ENCODE measurements at places on chromosomes 1 and 21.

DNA sequence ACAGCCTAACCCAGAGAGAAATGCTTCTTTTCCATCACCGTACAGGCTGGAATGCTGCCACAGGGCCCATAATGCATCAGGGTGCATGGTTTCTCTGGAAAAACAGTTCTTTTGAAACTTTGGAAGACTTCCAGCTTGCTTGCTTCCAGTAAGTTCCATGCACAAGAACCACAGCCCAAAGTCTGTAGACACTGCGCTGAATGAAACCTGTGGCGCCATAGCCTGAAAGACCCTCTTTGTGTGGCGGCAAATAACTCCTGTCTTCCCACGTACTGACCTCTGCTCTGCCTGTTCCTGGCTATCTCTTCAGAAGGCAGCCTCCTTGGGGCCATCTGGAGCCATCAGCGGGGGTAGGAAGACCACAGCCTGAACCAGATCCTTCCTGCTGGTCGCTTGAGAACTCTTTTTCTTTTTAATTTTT lies 15.1 kb downstream of the MIIP start:
- no peak for DNase-seq

- DNase-seq: no peak
Measured at GRCh38 chr1:161913482-161914140, 110.1 kb downstream of the OLFML2B start.

DNA sequence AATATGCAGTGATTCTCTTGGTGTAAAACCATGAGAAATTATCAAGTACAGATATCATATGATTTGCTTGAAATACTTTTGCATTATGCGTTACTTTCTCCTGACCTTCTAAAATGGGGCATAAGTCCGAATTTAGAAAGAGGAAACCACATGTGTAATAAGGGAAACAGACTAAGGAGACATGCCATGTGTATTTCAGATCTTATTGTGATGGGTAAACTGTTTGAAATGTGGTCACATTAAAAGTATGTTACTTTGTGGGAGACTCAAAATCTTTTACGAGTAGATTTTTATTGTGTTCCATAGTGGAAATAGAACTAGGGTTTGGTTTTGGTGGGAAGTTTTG lies 173.0 kb downstream of the NFIA start:
- DNase-seq: no peak

GRCh38 chr21:32351428-32351827 lies 41.4 kb downstream of the URB1 start:
- DNase-seq: no peak

DNA sequence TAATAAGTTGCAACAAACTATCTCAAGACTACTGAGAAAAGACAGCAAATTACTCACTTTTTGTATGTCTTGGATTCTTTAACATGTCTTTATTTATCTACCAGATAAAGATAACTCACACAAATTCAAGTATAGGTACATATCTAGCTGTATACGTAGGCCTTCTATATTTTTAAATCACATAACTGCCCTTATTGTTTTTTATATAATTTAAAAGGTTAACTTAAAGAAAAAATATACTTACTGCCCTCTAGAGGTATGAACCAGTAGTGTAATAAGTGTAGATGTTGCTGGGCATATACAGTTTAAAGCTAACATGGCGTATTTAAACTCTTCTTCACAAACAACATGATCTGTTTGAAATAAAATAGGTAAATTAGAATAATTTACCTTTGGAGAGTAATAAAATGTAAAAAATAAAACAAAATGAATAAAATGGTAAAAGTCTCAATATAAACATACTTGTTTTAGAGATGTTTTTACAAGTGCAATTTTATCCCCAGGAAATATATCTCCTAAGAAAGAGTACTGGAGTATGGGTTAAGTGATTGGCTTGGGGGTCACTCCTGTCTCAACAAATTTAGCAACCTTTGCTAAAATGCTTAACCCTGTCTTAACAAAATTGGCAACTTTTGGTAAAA lies 235.2 kb downstream of the KCNT2 start:
- no peak for DNase-seq

GRCh38 chr1:19752083-19752696 lies 47.5 kb downstream of the TMCO4 start:
- DNase-seq: no peak

- DNase-seq: no peak
Measured at GRCh38 chr1:2136386-2137235, 58.0 kb downstream of the FAAP20 start.

GRCh38 chr21:35565204-35565611 lies 495.1 kb downstream of the SETD4 start:
- no peak for DNase-seq

DNA sequence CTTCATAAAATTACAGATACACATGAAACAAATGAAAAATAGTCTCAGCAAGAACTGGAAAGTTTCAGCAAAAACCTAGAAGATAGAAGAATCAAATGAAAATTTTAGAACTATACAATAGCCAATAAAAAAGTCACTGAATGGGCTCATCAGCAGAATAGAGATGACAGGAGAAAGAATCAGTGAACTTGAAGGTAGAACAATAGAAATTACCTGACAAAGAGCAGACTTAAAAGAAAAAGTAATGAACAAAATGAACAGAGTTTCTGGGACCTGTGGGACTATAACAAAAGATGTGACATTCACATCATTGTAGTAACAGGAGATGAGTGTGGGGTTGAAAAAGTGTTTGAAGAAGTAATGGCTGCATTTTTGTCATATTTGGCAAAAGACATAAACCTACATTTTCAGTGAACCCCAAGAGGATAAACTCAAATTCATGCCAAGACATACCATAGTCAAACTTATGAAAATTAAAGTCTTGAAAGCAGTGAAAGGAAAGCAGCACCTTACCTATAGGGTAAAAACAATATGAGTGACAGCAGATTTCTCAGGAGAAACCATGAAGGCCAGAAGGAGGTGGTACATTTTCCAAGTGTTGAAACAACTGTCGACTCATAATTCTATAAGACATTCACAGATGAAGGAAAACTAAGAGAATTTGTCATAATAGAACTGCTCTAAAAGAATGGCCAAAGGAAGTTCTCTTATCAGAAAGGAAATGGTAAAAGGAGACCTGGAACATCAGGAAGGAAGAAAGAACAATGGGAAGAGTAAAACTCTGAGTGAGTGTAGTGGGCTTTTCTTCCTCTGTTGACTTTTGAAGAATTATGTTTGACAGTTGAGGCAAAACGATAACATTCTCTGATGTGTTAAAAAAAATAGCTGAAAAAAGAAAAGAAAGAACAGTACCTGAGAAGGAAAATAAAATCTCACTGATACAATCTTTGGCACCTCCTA lies 23.5 kb downstream of the NTPCR start:
- no peak for DNase-seq

- DNase-seq: no peak
Measured at GRCh38 chr1:18090636-18091035, 17.0 kb upstream of the IGSF21 start.

GRCh38 chr1:29033829-29034466 lies 89.8 kb downstream of the TMEM200B start:
- DNase-seq: no peak

GRCh38 chr1:94048413-94049164 lies 72.4 kb downstream of the ABCA4 start:
- DNase-seq: no peak

- DNase-seq: no peak
Measured at GRCh38 chr1:183622884-183623785, 12.4 kb downstream of the ARPC5 start.

- no peak for DNase-seq
Measured at GRCh38 chr1:158098256-158098655, 82.4 kb upstream of the CD1D start.

- no peak for DNase-seq
Measured at GRCh38 chr1:64850846-64851245, 106.0 kb downstream of the RAVER2 start.

DNA sequence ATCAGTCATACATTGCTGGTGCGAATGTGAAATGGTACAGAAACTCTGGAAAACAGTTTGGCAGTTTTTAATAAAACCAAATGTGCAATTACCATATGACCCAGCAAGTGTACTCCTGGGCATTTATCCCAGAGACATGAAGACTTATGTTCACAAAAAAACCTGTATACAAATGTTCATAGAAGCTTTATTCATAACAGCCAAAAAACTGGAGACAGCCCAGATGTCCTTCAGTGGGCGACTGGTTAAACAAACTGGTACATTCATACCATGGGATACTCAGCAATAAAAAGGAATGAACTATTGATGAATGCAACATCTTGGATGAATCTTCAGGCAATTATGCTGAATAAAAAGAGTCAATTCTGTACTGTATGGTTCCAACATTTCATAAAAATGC lies 97.8 kb downstream of the DTL start:
- no peak for DNase-seq

DNA sequence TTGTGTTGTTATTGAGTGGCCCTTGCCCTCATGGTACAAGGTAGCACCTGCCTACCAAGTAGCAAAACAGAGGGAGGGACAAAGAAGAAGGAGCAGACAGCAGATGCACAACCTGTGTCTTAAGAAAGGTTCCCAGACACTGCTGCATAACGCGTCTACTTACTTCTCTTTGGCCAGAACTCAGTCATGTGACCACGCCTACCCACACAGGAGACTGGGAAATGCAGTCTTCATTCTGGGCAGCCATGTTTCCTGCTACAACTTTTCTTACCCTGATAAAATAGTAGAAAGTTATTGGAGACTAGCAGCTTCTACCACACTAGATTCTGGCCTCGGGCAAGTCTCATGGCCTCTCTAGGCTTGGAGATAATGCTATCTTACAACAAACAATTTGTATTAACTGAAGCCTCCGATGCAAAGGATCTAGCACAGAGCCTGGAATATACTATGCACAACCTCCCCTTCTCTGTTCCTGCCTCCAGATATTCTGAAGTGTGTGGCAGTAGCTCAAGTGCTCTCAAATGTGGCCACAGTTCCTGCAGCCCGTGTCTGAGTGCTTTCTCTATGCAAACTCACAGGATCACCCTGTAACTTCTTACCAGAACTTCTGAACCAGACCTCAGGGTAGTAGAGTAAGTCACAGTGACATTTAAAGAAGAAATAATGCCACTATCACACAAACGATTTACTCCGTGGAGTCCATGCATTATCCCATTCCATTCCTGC lies 34.1 kb upstream of the BTG2 start:
- DNase-seq: no peak

GRCh38 chr1:28249013-28249865 lies 10.1 kb upstream of the SESN2 start:
- DNase-seq: no peak

GRCh38 chr1:110286564-110286963 lies 52.6 kb upstream of the RBM15 start:
- DNase-seq: no peak

- DNase-seq: no peak
Measured at GRCh38 chr1:33146003-33146402, 35.8 kb downstream of the TRIM62 start.

DNA sequence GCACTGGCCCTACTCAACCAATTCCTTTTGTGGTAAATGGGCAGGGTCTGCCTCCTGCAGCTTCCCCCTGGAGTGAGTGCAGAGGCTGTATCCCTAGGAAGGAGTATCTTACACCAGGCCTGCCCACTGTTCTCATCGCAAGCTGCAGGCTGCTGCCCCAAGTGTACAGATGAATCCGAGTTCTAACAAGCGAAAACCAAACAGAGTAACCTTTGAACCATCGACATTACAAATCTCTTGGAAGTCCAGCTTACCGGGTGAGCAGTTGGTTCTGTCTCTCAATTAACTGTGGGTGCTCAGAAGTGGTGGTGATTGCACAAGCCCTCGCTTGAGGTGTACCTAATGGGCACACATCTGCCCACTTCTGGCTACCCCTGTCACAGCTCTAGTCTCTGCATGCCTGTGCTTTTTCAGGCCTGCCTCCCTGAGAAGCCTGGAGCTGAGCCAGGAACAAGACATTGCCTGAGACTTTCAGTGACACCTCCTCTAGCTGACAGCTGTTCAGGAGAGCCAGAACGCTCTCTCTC lies 22.7 kb downstream of the INAVA start:
- no peak for DNase-seq

DNA sequence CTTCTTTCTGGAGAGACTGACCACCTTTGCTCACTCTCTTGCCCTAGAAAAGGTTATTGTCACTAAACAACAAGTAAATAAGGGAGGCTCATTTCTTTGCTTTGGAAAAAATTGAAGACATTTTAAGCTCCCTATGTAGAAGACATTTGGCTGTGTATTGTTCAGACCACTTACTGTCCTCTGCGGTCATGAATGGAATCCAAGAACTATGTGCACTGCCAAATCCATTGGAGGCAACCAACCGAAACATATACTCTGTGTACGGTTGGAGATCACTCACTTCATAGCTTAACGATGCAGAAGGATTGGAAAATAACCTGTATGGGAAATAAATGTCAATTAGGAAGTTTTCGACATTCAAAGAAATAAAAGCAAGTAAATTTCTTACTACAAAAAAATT lies 332.8 kb downstream of the KCTD3 start:
- no peak for DNase-seq

DNA sequence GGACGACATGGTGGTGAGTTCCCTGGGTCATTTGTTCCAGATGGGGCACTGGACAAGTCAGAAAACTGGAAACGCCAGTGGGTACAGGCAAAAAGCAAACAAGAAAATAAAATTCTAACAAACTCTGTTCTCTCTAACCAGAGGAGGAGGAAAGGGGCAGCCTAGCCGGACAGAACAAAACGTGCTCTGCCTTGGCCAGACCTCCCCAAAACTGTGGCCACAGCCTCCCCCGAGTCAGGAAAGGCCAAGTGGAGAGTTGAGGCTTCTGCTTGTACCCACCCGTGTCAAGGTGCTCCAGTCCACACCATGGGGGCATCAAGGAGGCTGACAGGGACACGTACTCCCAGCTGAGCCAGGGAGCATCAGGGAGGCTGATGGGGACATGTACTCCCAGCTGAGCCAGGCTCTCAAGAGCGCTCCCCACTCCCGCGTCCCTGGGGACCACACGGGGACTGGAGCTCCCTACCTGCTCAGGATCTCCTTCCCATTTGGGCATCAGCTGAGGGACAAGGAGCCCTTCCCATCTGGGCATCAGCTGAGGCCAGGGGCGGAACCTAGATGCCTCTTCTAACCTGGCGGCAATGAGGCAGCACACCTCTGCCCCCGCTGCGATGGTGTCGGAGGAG lies 154.8 kb upstream of the COL6A1 start:
- no peak for DNase-seq

GRCh38 chr1:84301785-84302385 lies 377 bp downstream of the SAMD13 start:
- no peak for DNase-seq

GRCh38 chr1:3423245-3423829 lies 31.1 kb upstream of the ARHGEF16 start:
- DNase-seq: no peak

All from activated CD8-positive, alpha-beta memory T cell treated with anti-CD3 and anti-CD28 coated beads for 1 hour (primary cell).